ENCODE measurements at places on chromosomes 5 and 9.
A peak's percentile ranks its signal among the peaks of the same experiment; 100 is the strongest.

DNA sequence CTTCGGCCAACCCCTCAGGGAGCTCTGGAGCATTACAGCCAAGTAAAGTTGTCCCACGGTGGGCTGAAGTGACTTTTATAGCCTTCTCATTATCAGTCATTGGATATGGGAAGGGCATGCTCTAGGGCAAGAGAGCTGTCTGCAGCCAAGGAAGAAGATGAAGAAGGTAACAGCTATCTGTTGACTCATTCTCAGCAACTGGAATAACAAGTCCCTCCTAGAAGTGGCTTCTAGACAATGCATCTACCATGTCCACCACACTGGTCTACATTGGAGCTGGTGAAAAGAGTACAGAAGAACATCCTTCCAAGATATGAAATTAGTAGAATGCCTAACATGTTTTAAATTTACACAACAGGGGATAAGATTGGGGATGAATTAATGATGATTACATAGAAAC lies 524.2 kb downstream of the ACTL7B start:
- DNase-seq: no peak

GRCh38 chr5:39680213-39680612 lies 255.4 kb upstream of the DAB2 start:
- DNase-seq: no peak

- no peak for DNase-seq
These were observed 69.2 kb upstream of the CTNND2 start for GRCh38 chr5:11973469-11973868.

DNA sequence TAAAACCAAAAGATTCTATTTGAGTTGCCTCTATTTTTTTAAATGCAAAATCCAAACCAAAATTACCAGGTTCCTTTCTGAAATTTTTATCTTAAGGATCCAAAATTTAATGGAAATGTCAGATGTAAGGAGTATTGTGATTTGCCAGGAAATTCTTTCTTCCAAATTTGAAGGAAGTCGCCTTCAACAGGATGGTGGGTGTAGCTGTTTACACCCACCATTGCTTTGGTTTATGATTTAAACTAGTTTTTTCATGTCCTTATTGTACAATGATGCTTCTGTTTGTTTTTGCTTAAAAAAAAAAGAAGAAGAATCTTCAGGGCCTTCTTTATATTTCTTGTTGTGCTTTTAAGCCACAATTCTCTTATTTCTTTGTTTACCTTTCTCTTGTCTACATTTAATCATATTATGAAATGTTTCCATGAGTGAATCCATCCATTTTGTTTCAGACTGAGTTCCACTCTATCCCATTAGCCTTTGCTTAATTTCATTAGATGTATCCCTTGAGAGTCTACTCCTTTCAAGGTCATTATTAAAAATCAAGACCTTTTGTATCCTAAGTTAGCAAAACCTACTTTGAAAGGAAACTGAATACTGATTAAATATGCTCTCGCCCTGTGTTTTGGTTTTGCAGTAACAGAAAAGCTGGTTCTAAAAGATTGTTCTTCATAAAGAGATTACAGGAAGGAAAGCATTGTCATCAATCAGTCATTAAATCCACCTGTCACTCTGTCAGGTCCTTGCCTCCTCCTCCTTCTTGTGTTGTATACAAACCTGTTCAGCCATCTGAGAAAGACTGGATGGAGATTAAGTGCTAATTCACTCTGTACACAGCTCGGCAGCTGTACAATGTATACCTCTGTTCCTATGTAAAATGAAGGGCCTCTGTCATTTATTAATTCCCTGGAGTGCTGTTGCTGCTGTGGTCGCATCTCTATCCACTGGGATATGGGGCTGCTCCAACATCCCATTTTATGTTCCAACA lies 45.5 kb upstream of the SLC2A8 start:
- no peak for DNase-seq

DNA sequence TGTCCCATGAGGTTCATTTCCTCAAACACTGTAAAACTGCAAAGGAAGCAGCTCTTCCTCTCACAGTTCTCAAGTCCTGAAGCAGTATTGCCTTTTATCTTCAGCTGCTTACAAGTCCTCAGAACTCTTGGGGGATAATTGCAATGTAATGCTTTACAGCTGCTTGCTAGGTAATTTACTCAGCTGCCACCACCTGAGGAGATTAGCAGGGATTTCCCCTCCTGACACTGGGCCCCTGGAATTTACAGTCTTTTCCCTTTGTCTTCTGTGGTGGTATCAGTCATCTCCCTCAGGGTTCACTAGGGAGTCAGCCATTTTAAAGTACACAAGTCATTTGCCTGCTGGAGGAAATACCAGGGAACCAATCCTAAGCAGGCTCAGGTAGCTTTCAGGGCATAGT lies 754.3 kb upstream of the GRAMD2B start:
- no peak for DNase-seq

- no peak for DNase-seq
These were observed 308.6 kb downstream of the FBXL7 start for GRCh38 chr5:15808577-15808976.

- no peak for DNase-seq
These were observed 70.6 kb downstream of the SMARCA2 start for GRCh38 chr9:2085716-2086115.

- no peak for DNase-seq
These were observed 257.8 kb downstream of the FSTL4 start for GRCh38 chr5:133354323-133355185.

- DNase-seq: no peak
These were observed 1.3 kb upstream of the SH3PXD2B start for GRCh38 chr5:172455511-172456061.

GRCh38 chr5:31251032-31251431 lies 57.5 kb downstream of the CDH6 start:
- no peak for DNase-seq

- no peak for DNase-seq
These were observed 39.0 kb downstream of the KCNIP1 start for GRCh38 chr5:170542691-170543293.

DNA sequence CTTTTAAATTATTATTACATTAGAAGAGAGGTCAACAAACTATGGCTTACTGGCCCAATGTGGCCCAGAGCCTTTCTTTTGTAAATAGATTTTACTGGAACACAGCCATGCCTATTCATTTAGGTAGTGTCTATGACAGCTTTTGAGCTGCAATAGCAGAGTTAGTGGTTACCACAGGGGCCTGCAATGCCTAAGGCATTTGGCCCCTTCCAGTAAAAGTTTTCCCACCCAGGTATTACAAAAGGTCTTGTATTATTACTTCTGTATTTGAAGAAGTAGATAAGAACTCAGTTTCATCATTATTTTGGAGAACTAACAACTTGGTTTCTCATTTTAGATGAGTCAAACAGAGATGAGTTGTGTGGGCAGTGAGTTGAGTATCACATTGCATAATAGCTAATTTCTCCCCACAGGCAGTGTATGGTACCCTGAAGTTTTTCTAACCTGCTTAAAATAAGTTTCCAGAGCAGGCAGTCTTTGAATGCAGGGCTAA lies 9.5 kb downstream of the MTRR start:
- peak; percentile 80 for DNase-seq

- no peak for DNase-seq
These were observed 1.2 kb upstream of the TJP2 start for GRCh38 chr9:69172895-69173294.

DNA sequence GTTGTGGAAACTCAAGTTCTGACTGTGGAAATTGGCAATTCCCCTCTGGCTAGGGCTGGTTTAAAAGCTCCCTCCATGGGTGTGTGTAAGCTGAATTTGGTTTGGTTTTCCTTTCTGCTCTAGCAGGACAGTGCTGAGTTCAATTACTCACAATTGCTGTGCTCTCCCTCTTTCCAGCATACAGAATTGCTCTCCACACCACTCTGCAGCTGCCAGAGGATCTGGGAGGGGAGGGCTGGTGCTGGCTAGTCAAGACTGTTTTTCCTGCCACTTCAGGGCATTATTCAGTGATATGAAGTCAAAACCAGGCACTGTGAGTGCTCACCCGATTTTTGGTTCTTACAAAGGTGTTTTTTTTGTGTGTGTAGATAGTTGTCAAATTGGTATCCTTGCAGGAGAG lies 336.9 kb upstream of the SLC24A2 start:
- DNase-seq: no peak

GRCh38 chr5:3660630-3661029 lies 65.0 kb downstream of the IRX1 start:
- no peak for DNase-seq

- no peak for DNase-seq
These were observed 59.2 kb downstream of the ICE1 start for GRCh38 chr5:5481633-5482032.

- DNase-seq: no peak
These were observed 26.7 kb upstream of the FRMPD1 start for GRCh38 chr9:37624073-37624472.

GRCh38 chr9:110030632-110031031 lies 177.3 kb downstream of the C9orf152 start:
- DNase-seq: no peak

DNA sequence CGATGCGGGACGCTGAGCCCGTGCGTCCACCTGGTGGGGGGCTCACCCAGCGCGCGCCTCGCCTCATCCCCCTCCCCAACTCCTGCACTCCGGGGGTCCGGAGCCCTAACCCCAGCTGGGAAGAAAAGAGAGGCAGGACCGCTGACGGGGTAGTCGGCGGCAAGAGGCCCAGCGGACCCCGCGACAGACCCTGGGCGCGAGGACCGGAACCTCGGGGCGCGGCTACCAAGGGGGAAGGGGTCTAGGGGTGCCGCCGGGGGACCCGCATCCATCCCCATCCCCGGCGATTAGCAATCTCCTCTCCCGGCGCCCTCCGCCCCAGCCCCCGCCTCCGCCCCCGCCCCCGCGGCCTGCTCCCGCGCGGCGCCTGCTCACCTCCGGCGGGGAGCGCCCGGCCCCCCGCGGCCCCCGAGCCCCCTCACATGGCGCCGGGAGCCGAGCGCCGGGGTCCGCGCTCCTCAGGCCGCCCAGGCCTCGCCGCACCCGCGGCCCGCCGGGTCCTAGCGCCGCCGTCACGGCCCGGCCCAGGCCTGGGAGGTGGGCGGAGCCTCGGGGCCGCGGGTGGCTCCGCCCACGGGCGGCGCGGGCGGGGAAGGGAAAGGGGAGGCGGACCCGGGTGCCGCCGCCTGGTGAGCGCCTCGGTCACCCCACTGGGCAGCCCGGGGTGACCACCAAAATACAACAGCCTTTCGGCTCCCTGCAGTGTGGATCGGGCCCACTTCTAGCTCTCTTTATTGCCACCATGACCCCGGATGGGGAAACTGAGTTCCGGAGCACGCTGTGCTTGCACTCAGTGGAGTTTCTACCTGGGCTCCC lies at the start of gene ST6GALNAC6:
Gene ST6GALNAC6, minus strand, starts transcription at position 476 of the 816 bp plus-strand sequence. CDS start 1,622 bp downstream, outside the sequence.
- peak; percentile 72 for DNase-seq

DNA sequence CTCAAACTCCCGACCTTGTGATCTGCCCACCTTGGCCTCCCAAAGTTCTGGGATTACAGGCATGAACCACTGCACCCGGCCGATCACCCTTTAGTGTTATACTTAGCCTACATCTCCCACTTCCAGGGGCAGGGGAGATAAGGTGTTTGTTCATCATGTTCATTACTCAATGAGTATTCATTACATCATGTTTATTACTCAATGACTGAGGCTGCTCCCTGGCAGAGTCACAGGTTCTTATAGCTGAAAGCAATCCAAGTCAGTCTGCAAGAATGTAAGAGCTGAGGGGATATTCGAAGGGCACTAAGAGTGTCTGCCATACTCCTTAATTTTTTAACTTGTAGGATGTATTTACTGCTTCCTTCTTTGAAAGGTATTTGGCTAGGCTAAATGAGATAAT lies 214.2 kb downstream of the SPATA31D1 start:
- DNase-seq: no peak

DNA sequence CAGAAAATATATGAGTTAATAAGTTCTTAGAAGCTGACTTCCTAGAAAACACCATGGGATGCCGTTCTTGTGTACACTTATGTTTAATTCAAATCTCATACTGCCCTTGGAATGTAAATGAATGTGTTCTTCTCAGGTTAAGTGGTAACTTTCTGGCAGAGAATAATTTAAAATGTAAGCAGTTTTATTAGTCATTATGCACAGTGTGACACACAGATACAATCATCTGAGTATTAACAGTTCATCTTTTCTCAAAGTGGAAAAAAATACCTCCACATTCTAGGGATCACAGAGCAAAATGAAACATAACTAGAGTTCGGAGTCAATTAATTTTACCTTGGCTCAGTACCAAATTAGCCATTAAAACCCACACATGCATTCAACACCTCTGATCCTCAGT lies 508.1 kb downstream of the CDH9 start:
- no peak for DNase-seq

- DNase-seq: no peak
These were observed 65.2 kb upstream of the FYB1 start for GRCh38 chr5:39284552-39284951.

DNA sequence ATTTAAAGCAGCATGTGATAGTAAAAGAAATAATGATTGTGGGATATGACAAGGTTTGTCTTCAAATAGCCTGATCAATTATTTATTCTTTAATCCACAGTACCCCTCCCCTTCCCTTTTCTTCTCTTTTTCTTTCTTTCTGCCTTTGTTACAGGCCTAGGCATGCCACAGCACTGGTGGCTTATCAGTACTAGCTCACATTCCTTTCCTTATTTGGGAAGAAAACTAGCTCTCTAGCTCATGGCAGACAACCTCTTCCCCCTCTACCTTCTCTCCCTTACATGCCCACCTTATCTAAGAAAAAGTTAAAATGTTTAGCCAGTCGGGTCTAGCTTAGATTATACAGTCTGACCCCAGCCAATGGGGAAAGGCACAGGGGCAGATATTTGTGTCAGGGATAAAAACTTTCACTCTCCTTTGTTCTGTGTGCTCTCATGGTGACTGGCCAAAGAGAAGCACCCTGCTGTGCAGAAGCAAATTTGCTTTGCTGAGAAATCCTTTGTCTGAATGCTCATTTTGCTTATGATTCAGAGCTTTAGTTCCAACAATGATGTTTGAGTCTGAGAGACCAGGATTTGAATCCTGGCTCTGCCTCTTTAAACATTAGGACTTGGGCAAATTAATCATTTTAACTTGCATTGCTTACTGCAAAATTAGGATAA lies 75.8 kb upstream of the CDH12 start:
- DNase-seq: no peak

- no peak for DNase-seq
These were observed 16.8 kb upstream of the PRLR start for GRCh38 chr5:35246900-35247647.

GRCh38 chr9:114034661-114035062 lies 43.4 kb downstream of the AMBP start:
- DNase-seq: no peak
